ENCODE measurements at places on chromosomes 12 and 14. TPM values are rescaled to one million over a fixed set of nuclear protein-coding genes. Genes with fewer than 3 reads are reported as not detected.

GRCh38 chr12:101582937-101583336 lies 11.8 kb upstream of the MYBPC1 start:
- DNase-seq: no peak

GRCh38 chr12:39912211-39912980 lies 193.5 kb downstream of the SLC2A13 start:
- no peak for DNase-seq

DNA sequence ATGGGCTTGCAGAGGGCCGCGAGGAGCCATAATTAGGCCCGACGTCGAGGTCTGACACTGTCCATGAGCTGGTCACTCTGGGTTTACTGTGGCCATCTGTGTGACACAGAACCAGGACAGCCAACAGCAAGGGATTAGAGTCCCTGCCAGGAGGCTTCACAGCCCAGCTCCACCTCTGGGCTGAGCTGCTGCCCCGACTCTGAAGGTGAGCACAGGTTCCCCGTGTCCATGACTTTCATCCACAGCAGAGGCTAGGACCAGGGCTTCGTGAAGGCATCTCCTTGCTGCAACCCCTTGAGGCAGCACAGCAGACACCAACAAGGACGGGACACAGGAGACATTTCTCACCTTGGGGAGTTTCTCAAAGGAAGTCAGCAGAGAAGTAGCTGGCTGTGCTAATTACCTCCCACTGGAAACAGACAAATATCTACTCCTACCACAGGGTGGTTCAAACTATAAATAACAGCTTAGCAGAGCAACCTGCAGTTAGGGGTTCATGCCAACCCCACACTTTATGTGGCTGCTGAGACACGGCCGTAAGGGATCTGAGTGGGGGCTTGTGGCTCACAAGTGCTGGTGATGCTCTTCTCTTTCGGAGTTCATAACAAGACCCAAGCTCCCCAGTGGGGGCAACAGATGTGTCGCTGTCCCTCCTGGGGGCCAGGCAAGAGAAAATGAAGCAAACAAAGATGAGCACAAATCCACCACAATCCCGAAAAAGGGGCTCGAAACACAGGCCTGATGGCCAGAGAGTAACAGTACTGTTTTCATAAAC lies 29.2 kb downstream of the ZFYVE21 start:
- DNase-seq: no peak

GRCh38 chr12:128829861-128830504 lies 6.2 kb upstream of the SLC15A4 start:
- DNase-seq: no peak

- no peak for DNase-seq
Observed at GRCh38 chr12:1205512-1206060, 214.6 kb downstream of the ERC1 start.

GRCh38 chr14:24095271-24096068 lies 1.4 kb downstream of the PCK2 start:
- no peak for DNase-seq

DNA sequence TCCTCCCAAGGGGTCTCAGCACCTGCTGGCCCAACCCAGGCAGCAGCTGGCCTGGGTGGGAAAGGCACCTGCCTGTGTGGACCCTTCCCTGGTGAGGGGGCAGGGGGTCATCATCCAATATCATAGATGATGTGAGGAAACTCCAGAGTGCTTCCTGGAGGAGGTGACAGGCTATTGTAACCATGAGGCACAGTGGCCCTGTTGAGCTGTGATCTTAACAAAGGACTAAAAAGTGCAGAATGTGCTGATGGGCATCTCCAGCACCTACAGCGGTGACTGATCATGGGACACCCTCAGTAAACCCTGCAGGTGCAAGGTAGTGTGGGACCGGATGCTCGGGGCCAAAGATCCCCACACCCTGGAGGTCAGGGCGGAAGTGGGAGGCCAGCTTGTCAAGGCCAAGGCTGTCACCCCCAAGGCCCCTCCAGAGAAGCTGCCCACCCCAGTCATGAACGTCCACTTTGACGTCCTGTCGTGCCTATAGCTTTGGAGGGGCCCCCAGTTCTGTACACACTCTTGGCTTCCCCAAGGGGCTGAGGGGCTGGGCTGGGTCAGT lies 7.5 kb downstream of the MMP17 start:
- no peak for DNase-seq

TMTC1 gene
- 0.28 TPM for total RNA-seq

- no peak for DNase-seq
Observed at GRCh38 chr12:10354502-10354901, 35.3 kb downstream of the KLRK1 start.

Measured in Panc1 (cell line).